GM23338 (cell line): ENCODE measurements at places on chromosomes 7 and 10. TPM values are rescaled to one million over a fixed set of nuclear protein-coding genes. Genes with fewer than 3 reads are reported as not detected.

GRCh38 chr7:5491251-5492019 is 67.8 kb upstream of the TNRC18 start:
- no peak for DNase-seq

- no peak for DNase-seq
These were observed 1575.2 kb upstream of the LRRTM3 start for GRCh38 chr10:65350611-65351010.

DNA sequence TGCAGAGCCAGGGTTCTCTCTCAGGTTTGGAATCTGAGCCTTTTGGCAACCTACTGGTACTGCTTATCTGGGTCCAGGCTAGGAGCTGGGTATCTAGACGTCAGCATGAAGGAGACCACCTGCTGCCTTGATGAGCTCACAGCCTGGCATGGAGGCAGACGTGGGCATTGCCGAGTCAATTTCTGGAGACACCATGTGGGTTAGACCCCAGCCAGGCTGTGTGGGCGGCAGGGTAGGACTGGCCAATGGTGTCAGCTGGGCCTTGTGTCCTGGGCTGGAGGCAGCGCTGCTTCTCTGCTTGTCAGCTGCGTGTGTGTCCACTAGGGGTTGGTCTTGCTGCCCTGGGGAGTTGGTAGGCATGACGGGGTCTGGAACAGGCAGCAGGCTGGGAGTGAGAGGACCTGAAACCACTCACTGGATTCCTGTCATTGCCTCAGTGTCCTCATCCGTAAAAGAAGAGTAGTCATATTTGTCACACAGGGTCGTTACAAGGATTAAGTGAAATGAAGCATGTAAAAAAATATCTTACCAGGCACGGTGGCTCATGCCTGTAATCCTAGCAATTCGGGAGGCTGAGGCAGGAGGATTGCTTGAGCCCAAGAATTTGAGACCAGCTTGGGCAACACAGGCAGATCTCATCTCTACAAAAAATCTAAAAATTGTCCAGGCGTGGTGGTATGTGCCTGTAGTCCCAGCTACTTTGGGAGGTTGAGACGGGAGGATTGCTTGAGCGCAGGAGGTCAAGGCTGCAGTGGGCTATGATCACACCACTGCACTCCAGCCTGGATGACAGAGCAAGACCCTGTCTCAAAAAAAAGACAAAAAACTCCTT is 31.7 kb upstream of the ANKRD2 start:
- DNase-seq, result peak; percentile 43

DNA sequence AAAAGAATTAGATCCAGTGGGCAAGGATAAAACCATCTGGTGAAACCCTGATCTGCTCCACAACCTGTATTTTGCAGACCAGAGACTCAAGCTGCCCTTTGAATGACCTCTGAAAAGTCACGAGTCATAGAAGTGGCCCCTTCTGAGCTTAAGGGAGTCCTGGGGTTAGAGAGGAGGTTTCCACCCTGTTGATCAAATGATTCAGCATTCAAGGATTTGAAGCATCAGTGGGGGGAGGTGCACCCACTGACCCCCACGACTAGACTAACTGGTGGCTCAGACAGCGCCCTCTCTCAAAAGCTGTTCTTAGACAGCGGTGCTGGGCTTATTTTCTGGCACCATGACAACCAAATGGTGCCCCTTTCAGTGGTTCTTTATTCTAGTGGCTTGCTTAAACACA is 44.3 kb downstream of the PLCE1 start:
- DNase-seq, result peak; percentile 35

GRCh38 chr7:105017657-105018365 is 3.8 kb downstream of the KMT2E start:
- no peak for DNase-seq

GRCh38 chr10:102641880-102642735 is 2.2 kb upstream of the TRIM8 start:
- DNase-seq, result peak; percentile 99

- DNase-seq, result no peak
These were observed 10.4 kb upstream of the SP8 start for GRCh38 chr7:20797042-20797461.

- no peak for DNase-seq
These were observed 42.3 kb upstream of the STEAP1B start for GRCh38 chr7:22542254-22542653.

DNA sequence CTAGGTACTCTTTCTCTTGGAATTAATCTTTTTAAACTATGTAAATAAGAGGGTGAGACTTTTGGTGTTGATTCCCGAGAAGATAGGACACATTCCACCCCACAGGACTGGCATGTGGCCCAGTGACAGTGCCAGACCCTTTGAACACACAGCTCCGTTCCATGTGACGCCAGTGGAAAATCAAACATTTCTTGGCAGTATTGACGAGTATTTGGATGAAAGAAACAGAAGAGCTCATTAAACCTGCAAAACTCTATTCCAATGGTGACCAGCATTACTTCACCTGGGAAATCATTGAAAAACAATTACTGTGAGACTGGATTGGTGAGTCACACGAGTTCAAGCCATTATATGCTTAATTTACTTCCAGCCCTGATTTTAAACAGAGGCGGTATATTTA is 25.8 kb downstream of the AKR1E2 start:
- DNase-seq, result no peak

GRCh38 chr10:104230490-104230889 is 1.7 kb downstream of the CFAP43 start:
- DNase-seq, result no peak

GRCh38 chr10:67550046-67550445 is 145.9 kb downstream of the CTNNA3 start:
- DNase-seq, result no peak

GRCh38 chr7:6551016-6551511 is at the start of gene GRID2IP:
Gene GRID2IP (minus strand): TSS chr7:6551461. CDS start chr7:6551436, 25 bp downstream.
- peak; percentile 69 for DNase-seq

IDE gene
- total RNA-seq, result 35.5 and 36.3 TPM in 2 replicates

AGR2 gene
- total RNA-seq, result not detected in 2 replicates

SEMA3D gene
- total RNA-seq, result 7.2 and 8.9 TPM in 2 replicates

BUD23 gene
- total RNA-seq, result 57.2 and 62.1 TPM in 2 replicates

RARRES2 gene
- 164 and 169 TPM in 2 replicates for total RNA-seq

COL1A2 gene
- 61.6 and 67.0 TPM in 2 replicates for total RNA-seq

SLC26A3 gene
- total RNA-seq, result not detected in 2 replicates

MMP21 gene
- not detected in 2 replicates for total RNA-seq

NEUROD6 gene
- total RNA-seq, result not detected in 2 replicates

NFE2L3 gene
- total RNA-seq, result 129 and 142 TPM in 2 replicates
